ENCODE measurements at places on chromosomes 6 and 20.

DNA sequence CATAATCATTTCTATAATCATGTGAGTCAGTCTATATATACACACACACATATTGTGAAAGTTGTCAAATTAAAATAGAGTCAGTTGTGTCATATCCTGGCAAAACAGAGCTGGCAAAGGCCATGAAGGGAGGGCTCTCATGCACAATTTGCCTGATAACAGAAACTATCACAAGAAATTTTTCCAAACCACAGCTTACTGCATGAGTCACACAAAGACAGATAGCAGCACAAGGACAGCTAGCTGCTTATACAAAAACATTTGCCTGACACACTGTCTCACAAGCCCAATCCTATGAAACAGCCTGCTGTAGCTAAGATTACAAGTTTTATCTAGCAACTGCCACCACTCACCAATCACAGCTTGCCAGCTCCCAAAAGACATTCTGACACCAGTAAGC is 848.5 kb upstream of the MAN1A1 start:
- peak; percentile 14 for DNase-seq

DNA sequence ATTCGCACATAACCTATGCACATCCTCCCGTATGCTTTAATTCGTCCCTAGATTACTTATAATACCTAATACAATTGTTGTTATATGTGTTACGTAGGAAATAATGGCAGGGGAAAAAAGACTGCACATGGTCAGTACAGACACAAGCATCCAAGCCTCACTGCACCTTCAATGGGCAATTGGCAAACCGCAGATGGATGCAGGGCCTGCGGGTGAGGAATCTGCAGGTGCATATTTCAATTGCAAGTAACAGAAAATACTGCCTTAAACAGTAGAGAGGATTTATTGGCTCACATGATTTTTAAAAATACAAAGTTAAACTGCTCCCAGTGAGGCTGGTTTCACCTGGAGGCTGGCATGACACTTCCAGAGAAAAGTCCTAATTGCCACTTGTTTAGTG is 142.1 kb upstream of the MLN start:
- no peak for DNase-seq

- DNase-seq, result no peak
Observed at GRCh38 chr6:25002326-25003091, 66.7 kb upstream of the RIPOR2 start.

- peak; percentile 72 for DNase-seq
Observed at GRCh38 chr6:40950986-40951698, 87.9 kb downstream of the UNC5CL start.

GRCh38 chr6:53735896-53736295 is 58.9 kb upstream of the LRRC1 start:
- DNase-seq, result no peak

GRCh38 chr6:83594941-83595340 is 82.6 kb downstream of the PRSS35 start:
- DNase-seq, result peak; percentile 18

GRCh38 chr6:68651011-68651985 is 16.2 kb downstream of the ADGRB3 start:
- DNase-seq, result no peak

- peak; percentile 51 for DNase-seq
Observed at GRCh38 chr6:50602292-50602691, 111.0 kb upstream of the TFAP2D start.

GRCh38 chr6:63580704-63580961 is 8.4 kb downstream of the LOC128125822 start:
- DNase-seq, result no peak

DNA sequence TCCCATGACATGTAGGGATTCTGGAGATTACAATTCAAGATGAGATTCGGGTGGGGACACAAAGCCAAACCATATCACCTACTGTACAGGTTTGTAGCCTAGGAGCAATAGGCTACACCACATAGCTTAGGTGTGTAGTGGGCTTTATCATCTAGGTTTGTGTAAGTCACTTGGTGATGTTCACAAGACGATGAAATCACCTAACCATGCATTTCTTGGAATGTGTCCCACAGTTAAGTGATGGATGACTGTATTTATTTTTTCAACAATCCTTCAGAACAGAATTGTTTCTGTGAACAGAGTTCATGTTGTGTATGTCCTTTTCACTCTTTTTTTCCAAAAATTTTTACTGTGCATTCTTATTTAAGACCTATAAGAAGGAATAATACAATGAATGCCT is 76.1 kb downstream of the DTD1 start:
- DNase-seq, result no peak

- DNase-seq, result no peak
Observed at GRCh38 chr6:71367756-71368155, 79.1 kb downstream of the OGFRL1 start.

GRCh38 chr20:8334641-8335040 is 202.6 kb downstream of the PLCB1 start:
- no peak for DNase-seq

- DNase-seq, result peak; percentile 77
Observed at GRCh38 chr20:43667341-43668132, 623 bp downstream of the MYBL2 start.

DNA sequence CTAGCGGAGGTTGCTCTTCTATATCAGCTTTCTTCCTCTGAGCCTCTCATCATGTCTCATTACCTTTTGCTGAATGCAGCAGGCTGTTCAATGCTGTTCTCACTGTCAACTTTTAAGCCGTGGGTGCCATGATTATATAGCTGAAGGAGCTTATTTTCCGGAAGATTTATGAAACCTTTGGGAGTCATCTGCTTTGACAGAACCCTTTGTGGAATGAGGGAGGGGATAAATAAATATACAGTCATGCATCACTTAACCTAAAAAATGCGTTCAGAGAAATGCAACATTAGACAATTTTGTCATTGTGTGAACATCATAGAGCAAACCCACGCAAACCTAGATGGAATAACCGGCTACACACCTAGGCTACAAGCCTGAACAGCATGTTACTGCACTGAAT is 102.2 kb upstream of the AKAP12 start:
- DNase-seq, result no peak

- no peak for DNase-seq
Observed at GRCh38 chr20:58243653-58244410, 15.4 kb upstream of the ANKRD60 start.

DNA sequence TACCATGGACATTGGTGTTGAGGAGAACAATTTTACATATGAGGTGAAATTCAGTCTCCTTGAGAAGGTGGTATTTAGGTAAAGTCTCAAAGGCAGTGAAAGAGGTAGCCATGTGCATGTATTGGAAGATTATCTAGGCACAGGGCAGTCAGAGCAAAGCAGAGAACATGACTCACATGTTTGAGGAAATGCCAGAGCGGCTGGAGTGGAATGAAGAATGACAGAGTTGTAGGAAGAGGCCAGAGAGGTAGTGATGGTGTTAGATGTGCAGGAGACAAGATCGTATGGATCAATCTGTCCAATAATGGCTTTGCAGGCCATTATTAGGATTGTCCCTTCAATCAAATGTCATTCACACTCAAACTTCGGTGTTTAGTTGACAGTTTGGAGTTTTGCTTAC is 449.4 kb upstream of the PTCHD4 start:
- peak; percentile 68 for DNase-seq
